ENCODE measurements at places on chromosomes 6 and 20.

- no peak for DNase-seq
Observed at GRCh38 chr6:100613656-100614055, 148.9 kb upstream of the SIM1 start.

- DNase-seq = peak; percentile 30
Observed at GRCh38 chr6:157443066-157443800, 62.2 kb downstream of the ZDHHC14 start.

GRCh38 chr6:7173843-7174503 lies 66.2 kb downstream of the RREB1 start:
- DNase-seq = no peak

- DNase-seq = no peak
Observed at GRCh38 chr6:86859513-86859912, 77.8 kb upstream of the HTR1E start.

GRCh38 chr6:12138936-12139335 lies 126.8 kb downstream of the HIVEP1 start:
- no peak for DNase-seq

- no peak for DNase-seq
Observed at GRCh38 chr6:106381223-106381622, 20.7 kb downstream of the CRYBG1 start.

GRCh38 chr6:166025149-166025898 lies 142.3 kb downstream of the TBXT start:
- peak; percentile 65 for DNase-seq

DNA sequence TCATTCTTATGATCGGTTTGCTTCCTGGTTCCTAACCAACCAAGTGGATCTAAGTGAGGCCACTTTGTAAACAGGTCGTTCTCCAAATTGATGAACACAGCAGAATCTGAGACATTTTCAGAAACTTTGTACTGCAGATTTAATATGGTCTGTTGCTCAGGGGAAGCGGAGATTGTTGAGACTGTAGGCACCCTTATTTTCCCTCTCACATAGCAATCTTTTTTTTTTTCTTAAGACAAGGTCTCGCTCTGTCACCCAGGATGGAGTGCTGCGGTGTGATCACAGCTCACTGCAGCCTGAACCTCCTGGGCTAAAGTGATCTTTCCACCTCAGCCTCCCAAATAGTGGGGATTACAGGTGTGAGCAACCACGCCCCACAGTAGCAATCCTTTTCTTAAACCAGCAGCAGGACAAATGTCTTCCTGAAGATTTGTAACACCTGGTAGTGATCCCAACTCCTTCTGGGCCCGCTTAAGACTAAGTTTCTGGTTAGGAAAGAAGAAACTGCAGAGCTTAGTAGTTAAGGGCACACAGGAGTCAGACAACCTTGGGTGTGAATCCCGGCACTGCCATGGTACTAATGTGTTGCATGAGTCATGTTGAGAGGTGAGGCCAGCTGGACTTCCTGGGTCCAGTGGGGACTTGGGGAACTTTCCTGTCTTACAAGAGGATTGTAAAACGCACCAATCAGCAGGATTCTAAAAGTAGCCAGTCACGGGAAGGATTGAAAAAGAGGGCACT lies 48.4 kb upstream of the EZR start:
- DNase-seq = no peak

DNA sequence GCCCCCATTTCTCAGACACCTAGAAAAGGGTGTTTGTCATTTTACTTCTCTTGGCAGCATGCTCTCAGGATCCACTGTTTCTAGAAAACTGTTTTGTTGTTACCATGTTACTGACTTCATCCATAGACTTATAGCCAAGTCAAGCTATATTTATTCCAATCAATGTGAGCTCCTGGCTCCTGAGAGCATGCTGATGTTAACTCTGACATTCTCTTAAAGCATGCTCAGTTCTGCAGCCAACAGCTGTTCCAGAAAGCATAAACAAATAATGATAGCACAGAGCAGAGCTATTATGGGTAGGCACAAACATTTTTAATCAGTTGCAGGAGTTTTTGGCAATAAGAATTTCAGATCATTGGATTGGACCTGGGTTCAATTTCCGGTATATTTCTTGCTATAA lies 92.4 kb upstream of the CEP85L start:
- DNase-seq = no peak

DNA sequence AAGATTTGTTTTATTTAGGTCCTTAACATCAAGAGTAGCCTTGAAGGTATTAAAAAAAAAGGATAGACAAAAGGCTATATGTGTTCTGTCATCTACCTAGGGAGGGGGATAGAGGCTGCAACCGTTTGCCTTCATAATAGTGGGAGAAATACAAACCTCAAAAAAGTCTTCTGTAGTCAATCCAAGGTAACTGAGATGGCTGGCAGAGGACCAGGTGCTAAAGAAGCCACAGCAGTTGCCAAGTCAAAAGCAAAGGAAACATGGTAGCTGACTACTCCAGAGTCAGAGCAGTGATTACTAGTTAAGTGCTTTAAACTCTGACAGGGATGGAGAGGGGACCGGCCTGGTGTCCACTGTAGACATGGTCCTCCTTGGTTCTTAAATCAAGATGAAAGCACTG lies 249.4 kb downstream of the PTPRK start:
- no peak for DNase-seq

- DNase-seq = peak; percentile 56
Observed at GRCh38 chr6:89221971-89222711, 5.0 kb upstream of the GABRR1 start.
